ENCODE measurements at places on chromosomes 6 and 20.
A peak's percentile ranks its signal among the peaks of the same experiment; 100 is the strongest.

DNA sequence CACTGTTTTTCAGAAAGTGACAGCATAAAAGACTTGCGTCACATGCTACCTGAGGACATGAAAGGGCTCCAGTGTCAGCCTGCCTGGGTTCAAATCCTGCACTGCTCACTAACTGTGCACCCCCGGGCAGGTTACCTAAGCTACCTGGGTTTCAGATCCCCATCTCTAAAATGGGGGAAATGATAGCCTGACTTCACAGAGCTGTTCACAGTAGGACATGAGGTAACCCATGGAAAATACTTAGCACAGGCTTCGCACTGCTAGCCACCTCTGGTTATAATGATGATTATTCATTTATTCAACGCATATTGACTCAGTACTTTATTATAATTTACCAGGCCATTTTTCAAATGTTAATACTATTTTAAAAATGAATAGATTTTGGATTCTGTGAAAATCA is 23.0 kb downstream of the TBC1D7 start:
- DNase-seq = no peak

DNA sequence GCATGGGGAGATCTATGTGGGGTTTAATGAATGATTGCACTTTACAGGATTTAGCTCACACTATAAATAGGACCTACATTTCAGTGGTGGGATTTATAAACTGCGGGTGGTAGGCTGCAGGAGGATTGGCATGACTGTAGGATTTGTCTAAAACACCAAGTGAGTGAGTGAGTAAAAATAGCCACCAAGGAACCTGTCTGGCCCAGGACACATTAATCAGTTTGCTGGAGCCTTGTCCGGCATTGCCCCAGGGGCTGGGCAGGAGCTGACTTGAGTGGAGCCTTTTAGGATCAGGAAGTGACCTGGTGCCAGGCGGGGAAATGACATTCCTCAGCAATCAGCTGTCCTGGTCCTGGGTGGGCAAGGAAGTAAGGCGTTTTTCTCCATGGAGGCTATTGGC is 278.7 kb upstream of the PRND start:
- DNase-seq = no peak

GRCh38 chr6:112743323-112743722 is 396.2 kb downstream of the RFPL4B start:
- DNase-seq = no peak

DNA sequence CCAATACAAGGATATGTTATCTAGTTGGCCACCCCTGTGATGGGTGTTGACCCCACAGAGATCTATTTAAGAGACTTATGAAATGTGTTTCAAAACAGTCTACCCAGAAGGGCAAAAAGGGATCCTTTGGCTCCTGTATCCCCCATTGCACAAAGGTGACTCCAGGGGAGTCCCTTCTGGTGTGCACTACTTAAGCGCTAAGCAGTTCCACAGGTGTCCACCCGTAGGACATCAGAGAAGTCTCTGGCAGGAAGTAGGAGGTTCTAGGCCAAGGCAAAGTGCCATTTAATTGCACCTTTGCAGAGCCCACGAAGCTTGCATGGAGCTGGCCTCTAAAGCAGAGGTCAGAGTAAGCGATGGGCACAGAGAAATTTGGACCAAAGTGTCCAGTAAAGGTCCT is 147.7 kb downstream of the MRPL14 start:
- no peak for DNase-seq

GRCh38 chr6:42259841-42260395 is 42.3 kb upstream of the MRPS10 start:
- DNase-seq = no peak

- no peak for DNase-seq
Measured at GRCh38 chr6:34714663-34715062, 18.1 kb upstream of the ILRUN start.

DNA sequence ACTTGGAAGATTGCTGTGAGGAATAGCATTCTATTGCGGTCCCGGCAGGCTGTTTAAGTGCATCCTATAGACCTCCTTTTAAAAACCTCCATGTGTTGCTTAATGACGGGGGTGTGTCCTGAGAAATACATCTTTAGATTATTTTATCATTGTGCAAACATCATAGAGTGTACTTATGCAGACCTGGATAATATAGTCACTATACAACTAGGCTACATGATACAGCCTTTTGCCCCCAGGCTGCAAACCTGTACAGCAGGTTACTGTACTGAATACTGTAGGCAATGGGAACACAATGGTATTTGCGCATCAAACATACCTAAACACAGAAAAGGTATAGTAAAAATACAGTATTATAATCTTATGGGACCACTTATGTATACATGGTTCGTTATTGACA is 175.6 kb downstream of the RNF144B start:
- DNase-seq = peak; percentile 48

All from NCI-H146 (cell line).